NCI-H1105 treated with DMSO at 0.1 percent for 48 hours (cell line): ENCODE measurements at places on chromosomes 2 and 18.

DNA sequence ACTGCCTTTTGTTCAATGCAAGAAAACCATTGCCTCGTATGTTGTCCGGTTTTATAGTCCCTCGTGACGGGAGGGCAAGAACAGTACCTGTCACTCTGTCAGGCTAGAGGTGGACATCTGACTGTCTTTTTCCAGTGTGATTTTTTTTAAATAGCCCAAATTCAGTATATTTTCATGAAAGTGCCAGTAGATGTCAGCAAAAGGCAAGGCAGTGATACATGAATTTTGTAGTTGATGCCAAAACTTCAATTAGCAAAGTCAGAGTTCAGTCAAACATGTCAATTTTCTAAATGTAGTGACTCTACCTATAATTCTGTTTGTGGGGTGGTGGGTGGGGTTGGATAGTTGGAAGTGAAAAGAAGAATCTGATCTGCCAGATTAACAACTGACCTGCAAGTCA lies 296.0 kb upstream of the MC4R start:
- peak; percentile 37 for DNase-seq

DNA sequence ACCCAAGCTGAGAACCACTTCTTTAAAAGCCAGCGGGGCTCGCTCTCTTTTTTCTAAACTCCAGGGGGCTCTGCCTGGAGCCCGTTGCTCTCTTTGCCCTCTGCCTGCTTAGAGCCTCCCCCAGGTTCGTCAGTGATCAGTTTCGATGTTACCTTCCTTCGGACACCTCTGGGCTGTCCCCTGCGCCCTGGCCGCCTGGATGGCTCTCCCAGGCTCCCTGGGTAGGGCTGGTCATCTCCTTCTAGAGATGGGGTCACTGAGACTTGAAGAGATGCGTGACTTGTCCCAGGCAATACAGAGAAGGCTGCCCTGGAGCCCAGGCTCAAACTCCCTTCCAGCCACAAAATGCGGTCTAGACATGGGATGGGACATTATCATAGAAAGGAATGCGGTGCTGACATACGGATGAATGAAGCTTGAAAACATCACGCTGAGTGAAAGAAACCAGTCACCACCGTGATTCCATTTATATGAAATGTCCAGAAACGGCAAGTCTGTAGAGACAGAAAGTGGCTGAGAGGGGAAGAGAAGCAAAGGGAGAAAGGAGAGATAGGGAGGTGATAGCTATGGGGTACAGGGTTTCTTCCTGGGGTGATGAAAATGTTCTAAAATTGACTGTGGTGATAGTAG lies 14.6 kb downstream of the KCNF1 start:
- DNase-seq, result no peak

GRCh38 chr18:24876266-24876665 lies 415.8 kb downstream of the HRH4 start:
- no peak for DNase-seq

- DNase-seq, result no peak
Measured at GRCh38 chr2:233331536-233331935, 22.8 kb upstream of the DGKD start.

DNA sequence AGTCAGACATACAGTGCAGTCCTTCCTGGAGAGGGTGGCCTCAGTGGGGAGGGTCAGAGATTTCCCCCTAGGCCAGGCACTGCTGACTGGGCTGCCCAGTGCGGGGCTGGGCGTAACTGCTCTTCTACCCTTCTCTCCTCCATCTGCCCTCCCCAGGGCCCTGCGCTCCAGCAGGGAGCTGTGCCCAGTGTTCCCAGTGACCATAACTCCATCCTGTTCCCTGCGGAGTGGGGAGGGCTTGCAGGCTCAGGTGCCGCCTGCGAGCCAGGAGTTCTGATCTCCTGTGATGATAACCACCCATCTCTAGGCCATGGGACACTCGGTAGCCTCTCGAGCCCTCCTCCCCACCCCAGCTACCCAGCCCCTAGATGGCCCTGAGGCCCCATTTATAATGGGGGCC lies 107.6 kb downstream of the SMAD7 start:
- no peak for DNase-seq

- no peak for DNase-seq
Measured at GRCh38 chr2:7436096-7436906, 519.1 kb downstream of the RNF144A start.

GRCh38 chr2:9761577-9761976 lies 81.7 kb upstream of the TAF1B start:
- no peak for DNase-seq

- no peak for DNase-seq
Measured at GRCh38 chr2:197088694-197089093, 162.2 kb upstream of the PGAP1 start.

DNA sequence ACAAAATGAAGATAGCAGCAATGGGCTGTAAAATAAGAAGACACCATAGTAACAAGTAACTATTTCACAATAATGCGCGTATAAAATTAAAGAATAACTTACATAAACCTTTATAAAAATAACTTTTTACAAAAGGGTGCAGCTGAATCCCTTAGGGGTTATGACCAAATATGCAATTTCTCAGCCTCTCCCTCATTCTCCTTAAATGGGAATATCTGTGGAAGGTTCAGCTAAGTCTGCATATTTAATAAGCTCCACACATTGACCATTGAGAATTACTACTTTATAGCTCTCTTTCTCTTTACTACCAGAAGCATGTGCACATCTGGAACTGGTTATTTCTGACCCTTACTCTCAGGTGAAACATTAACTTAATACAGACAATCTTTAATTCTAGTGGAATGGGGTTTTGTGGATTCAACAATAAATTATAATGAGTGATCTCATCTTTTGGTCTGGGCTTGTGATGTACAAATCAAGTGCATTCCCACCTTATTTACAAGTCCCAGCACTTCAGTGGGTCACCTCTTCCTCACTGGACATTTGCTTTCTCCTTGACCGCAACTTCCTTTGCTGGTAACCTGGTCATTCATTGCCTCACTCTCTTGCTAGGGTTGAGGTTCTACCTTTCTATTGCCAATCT lies 15.7 kb downstream of the ARHGAP15 start:
- DNase-seq, result no peak

GRCh38 chr2:111030260-111030891 lies 90.3 kb upstream of the BCL2L11 start:
- DNase-seq, result no peak

- DNase-seq, result no peak
Measured at GRCh38 chr2:222448748-222449181, 24.4 kb downstream of the SGPP2 start.

- peak; percentile 61 for DNase-seq
Measured at GRCh38 chr2:170396799-170397459, 219.0 kb downstream of the MYO3B start.

DNA sequence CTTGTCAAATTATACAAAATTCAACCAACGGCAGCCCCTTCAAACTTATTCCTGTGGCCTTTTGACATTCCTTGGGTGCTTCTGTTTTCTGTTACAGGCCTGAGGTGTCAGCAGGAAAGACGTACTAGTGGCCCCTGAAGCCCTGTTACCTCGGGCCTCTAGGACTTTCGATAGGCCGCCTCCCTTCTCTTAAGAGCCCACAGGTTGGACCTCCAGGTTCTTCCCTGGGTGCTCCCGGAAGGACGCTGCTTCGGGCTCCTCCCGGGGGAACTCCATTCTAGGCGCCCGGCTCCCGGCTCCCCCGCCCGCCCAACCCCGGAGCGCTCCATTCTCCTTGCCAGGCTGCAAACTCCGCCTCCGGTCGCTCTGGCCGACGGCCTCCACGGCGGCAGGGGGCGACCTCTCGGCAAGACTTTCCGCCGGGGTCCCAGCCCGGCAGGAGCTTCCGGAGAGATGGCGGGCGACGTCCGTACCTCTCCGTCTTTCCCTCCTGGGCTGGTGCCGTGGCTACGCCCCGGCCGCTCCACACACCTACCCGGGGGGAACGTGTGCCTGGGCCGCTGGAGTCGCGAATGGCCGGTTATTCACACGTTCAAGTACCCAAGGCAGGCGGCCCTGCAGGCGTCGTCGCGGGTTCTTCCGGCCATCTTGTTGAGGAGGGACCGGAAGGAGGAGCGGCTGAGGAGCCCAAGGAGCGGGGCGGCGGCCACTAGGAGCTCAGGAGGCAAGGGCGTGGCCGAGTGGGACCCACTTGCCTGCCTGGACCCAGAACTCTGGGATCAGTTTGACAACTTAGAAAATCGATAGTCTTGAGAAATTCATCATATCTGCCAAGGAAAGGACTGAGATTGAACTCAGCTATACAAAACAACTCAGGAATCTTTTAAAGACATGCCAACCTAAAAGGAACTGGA lies 27.5 kb downstream of the BOLA3 start:
- peak; percentile 82 for DNase-seq

DNA sequence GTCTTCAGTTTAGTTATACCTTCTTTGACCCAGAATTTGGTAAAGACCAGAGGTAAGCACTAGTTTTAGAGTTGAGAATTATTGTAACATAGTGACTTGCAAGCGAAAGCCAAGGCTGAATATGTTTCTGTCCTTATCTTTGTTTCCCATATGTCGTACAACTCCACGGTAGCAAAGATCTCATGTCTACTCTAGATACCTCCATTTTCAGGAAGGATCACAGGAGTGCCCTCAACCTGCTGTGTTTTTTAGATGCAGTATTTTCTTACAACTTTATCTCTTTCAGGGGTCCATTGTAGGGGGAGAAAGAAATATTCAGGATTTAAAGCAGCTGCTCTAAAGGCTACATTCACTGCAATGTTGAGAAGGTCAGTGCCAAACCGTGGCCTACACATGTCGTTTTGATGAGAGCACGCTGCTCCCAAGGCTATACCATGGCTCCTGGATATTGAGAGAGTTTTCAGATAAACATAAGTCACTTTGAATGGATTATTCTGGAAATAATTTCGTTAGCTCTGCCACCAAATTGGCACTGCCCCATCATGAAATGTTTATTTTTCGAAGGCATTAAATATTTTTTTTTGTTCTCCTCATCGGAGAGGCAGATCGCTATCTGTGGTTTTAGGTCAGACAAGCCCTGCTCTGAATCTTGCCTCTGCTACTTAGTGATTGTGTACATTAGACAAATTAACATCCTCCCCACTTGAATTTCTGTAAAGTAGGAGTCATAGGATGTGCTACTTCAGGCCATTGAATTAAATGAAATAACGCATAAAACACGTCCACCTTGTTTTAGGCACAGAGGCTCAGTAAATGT lies 2.1 kb downstream of the RHBDD1 start:
- DNase-seq, result peak; percentile 41

DNA sequence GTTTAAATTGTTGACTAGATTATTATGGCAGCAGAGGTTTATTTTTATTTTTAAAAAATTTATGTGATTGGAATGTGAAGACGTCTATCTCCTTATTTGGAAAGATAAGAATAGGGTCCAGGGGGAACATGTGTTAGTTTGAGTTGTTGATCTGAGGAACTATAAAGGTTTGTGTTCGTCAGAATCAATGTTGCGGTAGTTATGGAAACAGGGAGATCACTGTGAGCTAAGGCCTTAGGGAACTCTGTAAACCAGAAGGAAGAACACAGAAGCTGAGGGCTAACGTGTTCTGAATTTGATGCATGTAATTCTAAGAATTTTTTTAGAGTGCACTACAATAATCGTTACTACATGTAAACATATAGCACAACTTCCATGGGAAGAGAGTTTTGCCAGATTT lies 168.5 kb upstream of the ZSWIM2 start:
- DNase-seq, result no peak

DNA sequence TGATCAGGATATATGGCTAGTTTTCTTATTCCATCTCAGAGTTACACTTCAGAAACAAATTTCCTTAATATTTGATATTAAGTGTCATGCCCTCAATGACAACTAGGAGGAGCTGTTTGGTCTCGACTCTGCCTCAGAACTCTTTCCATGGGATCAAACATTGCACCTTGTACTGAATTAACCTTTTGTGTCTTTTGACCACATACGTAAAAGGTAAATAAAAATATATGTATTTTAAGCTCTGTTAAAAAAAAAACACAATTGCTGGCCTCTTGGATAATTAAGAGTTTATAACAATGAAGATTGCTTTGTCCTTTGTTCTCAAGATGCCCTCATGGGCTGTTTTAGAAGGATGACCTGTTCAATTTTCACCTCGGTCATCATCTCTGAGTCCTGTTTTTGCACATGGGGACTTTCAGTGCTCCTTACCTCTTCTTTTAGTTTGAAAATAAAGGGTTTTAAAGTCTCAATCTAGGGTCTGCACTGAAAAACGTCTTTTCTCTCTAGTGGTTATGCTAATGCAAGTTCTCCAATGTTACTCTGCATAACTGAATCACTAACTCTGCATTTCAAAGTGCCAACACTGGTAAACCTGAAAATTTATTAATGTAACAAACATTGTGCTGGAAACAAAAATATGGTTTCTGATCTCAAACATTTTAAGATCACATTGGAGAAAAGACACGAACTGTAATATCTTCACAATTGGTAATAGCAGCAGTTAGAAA lies 18.8 kb upstream of the FN1 start:
- DNase-seq, result peak; percentile 42

- DNase-seq, result no peak
Measured at GRCh38 chr2:37583867-37584266, 87.6 kb downstream of the CDC42EP3 start.

GRCh38 chr2:88177556-88177955 lies 7.4 kb downstream of the THNSL2 start:
- no peak for DNase-seq

DNA sequence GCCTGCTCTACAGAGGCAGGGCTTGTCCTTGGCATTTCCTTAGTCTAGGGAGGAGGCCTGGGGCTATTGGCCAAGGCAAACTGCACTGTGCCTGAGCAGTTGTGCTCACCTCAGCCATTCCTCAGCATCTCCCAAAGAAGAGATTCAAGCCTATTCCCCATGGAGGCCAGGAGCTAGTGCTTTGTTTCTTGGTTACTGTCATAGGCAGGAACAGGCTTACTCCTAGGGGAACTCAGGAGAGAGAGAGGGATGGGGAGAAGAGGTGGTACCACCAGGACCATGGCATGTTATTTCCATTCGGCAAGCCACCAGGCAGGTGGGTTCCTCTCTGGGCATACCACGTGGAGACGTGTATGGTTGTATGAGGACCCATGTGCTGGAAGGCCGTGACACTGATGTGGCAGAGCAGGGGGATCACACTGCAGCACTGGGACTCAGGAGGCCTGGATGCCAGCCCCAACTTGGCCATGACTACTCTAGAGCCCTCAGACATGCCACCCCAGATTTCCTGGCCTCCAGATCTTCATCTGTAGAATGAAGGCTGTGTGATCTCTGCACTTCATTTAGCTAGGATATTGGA lies 233.7 kb downstream of the LOXHD1 start:
- no peak for DNase-seq

GRCh38 chr18:49022311-49023161 lies 71.8 kb upstream of the SMAD7 start:
- no peak for DNase-seq

DNA sequence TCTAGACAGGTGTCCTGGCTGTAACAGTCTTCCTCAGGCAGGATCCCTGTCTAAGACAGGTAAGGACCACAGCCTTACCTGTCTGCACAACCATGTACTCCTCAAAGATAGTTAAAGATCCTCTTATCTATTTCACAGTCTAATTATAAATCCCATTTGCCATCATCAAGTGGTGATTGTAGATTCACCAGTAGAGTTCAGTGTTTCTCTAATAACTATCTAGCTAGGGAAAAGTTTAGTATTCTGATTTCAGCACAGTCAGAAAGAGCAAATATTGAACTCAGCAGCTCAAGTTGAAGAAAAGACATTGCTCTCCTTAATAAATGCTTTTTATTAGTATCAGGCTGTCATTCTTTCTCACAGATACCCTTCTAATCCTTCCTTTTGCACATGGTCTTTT lies 1305.5 kb upstream of the NXPH2 start:
- peak; percentile 6 for DNase-seq

GRCh38 chr2:94861308-94862152 lies 9.7 kb upstream of the TEKT4 start:
- peak; percentile 26 for DNase-seq

- DNase-seq, result no peak
Measured at GRCh38 chr2:64122358-64122757, 21.9 kb downstream of the PELI1 start.

- DNase-seq, result no peak
Measured at GRCh38 chr2:233402346-233402745, 48.1 kb downstream of the DGKD start.

- DNase-seq, result no peak
Measured at GRCh38 chr18:21441670-21442069, 158.8 kb downstream of the ESCO1 start.
